ENCODE measurements at places on chromosomes 2 and 18.

GRCh38 chr18:987325-988186 lies 82.9 kb downstream of the ADCYAP1 start:
- no peak for DNase-seq

DNA sequence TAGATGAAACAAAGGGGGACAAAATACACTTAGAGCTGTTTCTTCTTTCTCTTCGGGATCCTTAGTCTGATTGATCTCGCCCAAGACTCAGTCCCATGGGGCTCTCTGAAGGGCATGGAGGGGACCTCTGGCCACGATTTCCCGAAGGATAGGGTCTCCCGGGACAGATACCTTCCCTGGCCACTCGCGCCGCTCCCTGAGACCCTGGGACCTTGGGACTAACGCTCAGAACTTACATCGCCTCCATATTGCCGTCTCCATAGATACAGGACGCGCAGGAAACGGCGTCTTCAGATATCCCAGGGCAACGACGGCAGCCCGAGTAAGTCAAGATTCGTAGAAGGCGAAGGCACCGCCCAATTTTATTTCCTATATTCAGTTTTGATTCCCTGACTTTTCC lies at the start of gene CFAP65:
Gene CFAP65, minus strand, starts transcription at position 265 of the 400 bp plus-strand sequence. CDS start 2,468 bp downstream, outside the sequence.
- DNase-seq = no peak

- no peak for DNase-seq
Observed at GRCh38 chr2:9310798-9311197, 104.2 kb downstream of the ASAP2 start.

DNA sequence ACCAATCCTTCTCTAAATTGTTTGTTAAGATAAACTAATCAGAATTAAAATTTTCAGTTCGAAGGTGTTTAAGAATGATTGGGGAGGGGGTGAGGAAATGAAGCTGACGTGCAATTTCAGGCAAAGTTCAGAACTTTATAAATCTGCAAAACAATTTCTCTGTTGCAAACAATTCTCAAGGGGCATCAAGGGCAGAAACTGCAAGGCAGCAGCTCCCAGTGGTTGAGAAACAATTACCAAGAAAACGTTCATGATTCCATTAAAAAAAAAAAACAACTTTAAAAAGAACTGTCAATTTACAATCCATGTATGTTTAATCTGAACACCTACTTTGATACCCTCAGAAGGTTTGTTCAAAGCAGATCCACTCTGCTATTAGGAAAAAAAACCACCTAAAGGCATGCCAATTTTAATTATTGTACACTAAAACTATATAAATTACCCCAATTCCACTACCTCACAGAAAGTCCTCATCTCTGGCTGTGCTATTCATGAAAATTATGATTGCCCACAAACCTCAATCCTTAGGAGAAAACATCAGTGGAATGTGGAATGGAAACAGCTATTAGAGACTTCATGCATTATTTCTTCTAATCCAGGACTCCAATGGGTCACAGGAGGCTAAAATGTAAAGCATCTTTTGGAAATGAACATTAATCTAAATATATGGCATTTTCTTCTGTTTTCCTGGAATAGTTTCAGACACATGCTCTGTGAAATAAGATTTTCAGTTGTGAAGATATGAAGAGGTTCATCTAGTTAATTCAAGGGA lies 119.9 kb upstream of the ACVR1C start:
- DNase-seq = no peak

GRCh38 chr2:226882606-226883005 lies 46.8 kb downstream of the RHBDD1 start:
- DNase-seq = no peak

GRCh38 chr2:170098626-170099312 lies 79.2 kb upstream of the MYO3B start:
- no peak for DNase-seq

DNA sequence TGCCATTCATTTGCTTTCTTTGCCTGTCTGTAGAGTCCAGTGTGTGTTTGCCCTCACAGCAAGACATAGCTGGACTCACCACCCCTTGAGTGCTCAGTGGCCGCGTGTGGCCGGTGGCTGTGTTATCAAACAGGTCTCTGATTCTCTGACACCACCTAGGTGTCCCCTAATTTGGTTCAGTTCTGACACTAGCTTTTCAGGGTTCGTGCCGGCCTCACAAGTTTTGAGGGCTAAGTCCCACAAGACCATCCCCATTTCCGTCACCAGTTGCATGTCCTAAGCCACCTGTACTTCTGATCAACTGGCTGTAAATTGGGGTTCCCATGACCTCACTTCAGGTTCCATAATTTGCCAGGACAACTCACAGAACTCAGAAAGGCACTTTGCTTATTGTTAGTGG lies 23.5 kb downstream of the NCK2 start:
- no peak for DNase-seq

- no peak for DNase-seq
Observed at GRCh38 chr2:45942237-45942738, 290.8 kb downstream of the PRKCE start.

DNA sequence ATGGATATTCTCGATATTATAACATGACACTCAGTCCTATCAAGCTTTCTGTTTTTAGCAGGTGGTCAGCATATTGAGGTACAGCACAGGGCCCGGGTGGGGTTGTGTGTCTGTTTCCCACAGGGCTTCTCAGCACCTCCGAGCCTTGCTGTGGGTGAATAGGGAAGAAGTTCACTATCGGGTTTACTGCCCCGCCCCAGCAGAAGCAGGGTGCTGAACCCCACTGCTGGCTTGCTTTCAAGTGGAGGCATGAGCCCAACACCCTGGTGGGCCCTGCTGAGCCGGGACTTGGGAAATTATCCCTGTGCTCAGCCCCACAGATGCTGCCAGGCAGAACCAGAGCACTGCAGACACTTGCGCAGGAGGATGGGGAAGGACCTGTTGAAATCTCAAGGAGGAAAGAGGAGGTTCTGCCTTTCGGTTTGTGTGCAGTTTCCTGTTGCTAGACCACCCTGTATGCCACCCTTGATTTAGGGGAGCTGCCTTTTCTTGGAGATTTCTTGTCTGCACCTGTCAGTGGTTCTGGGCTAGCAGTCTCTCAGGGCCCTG lies 270.3 kb upstream of the SALL3 start:
- peak; percentile 58 for DNase-seq

GRCh38 chr18:23458830-23459529 lies 5.9 kb downstream of the RIOK3 start:
- no peak for DNase-seq

DNA sequence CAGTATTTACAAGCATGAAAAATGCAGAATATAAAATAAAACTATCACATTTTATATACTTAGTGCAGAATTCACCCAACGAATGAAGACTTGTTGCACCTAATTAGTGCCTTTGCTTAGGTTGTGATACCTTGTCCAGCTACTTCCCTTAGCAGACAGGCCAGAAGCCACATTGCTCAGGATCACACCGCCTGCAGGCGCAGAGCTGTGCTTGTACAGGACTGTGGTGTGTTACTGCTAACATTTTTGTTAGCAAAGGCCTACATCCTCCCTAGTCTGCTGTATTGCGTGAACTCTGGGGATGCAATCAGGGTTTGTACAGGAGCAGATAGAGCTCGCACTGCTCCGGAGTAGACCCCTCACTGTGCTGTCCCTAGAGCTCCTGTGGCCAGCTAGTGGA lies 336.9 kb downstream of the CBLN2 start:
- DNase-seq = no peak

- no peak for DNase-seq
Observed at GRCh38 chr2:38605298-38605830, 2.6 kb upstream of the HNRNPLL start.

All from left forelimb (tissue), 1 donor.